Nephron progenitor cell (in vitro differentiated cells): ENCODE measurements at places on chromosomes 5 and 9.

- no peak for DNase-seq
Measured at GRCh38 chr5:136040746-136041415, 12.1 kb downstream of the TGFBI start.

GRCh38 chr5:77974576-77974975 is 198.4 kb upstream of the TBCA start:
- DNase-seq = no peak

DNA sequence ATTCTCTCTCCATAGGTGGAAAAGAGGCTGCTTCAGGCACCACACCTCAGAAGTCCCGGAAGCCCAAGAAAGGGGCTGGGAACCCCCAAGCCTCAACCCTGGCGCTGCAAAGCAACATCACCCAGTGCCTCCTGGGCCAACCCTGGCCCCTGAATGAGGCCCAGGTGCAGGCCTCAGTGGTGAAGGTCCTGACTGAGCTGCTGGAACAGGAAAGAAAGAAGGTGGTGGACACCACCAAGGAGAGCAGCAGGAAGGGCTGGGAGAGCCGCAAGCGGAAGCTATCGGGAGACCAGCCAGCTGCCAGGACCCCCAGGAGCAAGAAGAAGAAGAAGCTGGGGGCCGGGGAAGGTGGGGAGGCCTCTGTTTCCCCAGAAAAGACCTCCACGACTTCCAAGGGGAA is 16.4 kb downstream of the CD74 start:
- DNase-seq = no peak

DNA sequence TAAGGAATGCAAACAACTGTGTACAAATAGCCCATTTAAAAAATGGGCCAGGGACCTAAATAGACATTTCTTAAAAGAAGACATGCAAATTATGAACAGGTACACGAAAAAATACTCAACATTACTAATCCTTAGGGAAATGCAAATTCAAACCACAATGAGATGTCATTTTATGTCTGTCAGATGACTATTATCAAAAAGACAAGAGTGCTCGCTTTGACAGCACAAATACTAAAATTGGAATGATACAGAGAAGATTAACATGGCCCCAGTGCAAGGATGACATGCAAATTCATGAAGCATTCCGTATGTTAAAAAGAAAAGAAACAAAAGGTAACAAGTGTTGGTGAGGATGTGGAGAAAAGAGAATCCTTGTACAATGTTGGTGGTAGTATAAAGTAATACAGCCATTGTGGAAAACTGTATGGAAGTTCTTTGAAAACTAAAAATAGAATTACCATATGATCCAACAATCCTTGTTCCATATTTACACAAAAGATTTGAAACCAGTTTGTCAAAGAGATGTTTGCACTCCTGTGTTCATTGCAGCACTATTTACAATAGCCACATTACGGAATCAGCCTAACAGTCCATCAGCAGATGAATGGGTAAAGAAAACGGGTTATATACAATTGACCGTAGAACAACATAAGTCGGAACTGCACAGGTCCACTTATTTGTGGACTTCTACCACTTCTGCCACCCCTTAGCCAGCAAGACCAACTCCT is 47.2 kb upstream of the PCAT7 start:
- DNase-seq = no peak

- no peak for DNase-seq
Measured at GRCh38 chr5:155605920-155606319, 592.4 kb downstream of the KIF4B start.

DNA sequence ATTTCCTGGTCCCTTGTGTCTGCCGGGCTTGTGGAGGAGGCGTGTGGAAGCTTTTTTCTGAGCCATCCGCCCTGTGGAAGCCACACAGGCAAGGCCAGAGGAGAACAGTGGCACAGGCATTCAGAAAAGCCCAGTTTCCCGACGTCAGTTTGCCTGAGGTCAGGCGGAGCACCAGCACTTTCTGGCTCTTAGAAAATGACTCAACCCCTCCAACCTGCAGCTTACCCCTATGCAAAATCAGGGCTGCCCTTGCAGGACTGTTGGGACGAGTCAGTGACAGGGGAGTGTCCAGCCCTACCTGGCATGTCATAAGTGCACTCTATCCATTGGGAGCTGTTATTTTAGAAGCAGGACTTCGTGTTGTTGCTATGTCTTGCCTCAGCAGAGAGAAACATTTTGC is 216.0 kb downstream of the NR3C1 start:
- no peak for DNase-seq

GRCh38 chr5:176611435-176611834 is 1.5 kb upstream of the GPRIN1 start:
- DNase-seq = peak; percentile 93

DNA sequence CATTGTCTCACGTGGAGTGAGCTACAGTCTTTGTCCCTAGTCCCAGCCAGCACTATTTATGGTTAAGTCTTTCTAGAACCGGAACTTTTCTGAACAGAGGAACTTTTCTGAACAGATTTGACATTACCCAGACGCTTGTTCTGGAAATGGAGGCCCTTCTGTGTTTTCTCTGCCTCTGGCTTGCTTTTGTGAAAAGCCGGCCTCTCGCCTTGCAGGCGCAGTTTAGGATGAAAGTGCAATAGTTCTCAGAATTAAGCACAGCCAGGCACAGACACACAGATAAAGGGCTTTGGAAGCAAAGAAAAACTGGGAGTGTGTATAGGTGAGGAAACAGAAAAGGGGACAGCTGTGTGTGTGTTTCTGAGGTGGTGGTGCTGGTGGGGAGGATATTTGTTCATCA is 5.9 kb downstream of the GDNF start:
- DNase-seq = no peak

DNA sequence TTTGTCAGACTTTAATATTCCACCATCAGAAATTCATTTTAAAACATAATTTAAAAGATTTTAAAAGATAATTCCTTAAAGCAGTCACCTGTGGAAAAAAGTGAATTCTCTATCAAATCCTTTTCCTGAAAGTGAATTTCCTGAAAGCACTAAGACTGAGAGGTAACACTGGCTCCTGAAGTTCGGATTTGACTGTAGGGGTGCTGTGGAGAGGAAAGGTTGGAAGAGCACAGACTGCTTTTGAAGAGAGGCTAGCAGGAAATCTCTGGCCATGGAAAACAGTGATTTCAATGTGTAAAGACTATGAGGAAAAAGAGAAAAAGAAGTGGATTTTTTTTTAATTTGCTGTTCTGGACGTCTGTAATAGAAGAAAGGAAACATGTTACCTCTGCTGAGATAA is 35.7 kb upstream of the TMEM161B start:
- no peak for DNase-seq

GRCh38 chr5:133343196-133343595 is 269.1 kb downstream of the FSTL4 start:
- DNase-seq = no peak

DNA sequence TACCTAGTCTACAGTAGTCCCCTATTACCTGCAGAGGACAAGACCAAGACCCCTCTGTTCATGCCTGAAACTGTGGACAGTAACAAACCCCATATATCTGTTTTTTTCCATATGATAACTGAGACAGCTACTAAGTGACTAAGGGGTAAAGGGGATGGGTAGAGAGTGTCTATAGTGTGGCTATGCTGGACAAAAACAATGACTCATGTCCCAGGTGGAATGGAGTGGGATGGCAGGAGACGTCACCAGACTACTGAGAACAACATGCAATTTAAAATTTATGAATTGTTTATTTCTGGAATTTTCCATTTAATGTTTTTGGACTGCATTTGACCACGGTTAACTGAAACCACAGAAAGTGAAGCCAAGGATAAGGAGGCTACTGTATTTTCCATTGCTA is 171.8 kb downstream of the AGTPBP1 start:
- no peak for DNase-seq

DNA sequence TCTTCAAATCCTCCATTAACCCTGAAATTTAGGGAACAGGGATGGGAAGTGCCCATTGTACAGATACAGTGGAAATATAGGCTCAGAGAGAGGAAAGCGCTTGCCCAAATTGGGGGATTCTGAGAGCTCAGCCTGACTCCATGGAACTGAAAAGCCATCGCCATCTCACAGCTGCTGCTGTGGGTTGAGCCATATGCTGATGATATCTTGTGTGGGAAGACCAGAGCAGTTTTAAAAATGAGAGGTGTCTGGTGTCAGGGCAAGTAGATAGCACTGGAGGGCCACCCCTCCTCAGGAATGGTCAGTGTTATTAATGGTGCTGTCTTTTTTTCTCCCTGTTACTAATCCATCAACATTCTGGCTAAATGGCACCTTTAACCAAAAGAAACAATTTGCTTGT is 50.9 kb upstream of the C5orf58 start:
- no peak for DNase-seq

DNA sequence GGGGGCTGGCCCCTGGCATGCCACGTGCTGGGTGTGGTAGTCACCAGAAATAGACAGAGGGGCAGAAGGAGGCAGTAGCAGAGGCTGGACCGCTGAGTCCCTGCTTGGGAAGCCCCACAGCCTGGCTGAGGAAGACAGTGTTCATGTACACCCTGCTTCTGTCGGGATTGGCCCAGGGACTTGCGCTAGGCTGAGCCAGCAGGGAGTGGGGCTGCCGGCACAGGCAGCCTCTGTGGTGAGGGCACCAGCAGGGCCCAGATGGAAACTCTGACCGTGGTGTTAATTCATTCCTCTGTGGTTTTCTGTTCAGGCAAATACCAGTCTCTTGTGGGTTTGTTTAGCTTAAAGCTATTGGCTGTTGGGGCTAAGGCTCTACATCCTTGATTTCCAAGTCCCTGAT is 108.6 kb upstream of the RAD23B start:
- no peak for DNase-seq

DNA sequence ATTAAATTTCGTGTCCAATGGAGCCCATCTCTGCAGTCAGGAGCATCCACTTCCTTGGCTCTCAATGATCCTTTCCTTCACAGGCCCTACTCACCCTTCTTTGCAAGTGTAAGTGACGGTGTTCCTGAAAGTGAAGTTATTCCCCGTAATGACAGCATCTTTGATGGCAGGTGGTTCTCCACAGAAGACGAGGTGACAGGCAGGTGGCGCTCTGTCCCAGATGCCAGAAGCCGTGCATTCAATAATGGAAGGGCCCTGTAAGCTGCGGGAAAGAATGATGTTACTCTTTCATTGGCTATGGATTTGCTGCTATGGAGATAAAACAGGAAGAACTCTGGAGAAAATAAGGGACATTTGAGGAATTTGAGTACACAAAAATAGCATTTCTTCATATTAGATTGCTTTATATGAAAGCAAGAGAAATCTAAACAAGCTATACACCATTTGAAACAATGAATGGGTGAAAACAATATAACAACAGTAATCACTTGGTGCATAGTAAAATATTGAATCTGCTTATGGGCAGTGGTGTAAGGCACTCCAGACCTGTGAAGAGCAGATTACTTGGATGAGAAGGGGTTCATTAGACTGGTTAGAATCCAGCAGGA is 89.9 kb upstream of the TXNDC8 start:
- peak; percentile 63 for DNase-seq

- no peak for DNase-seq
Measured at GRCh38 chr5:39750661-39751060, 325.9 kb upstream of the DAB2 start.

DNA sequence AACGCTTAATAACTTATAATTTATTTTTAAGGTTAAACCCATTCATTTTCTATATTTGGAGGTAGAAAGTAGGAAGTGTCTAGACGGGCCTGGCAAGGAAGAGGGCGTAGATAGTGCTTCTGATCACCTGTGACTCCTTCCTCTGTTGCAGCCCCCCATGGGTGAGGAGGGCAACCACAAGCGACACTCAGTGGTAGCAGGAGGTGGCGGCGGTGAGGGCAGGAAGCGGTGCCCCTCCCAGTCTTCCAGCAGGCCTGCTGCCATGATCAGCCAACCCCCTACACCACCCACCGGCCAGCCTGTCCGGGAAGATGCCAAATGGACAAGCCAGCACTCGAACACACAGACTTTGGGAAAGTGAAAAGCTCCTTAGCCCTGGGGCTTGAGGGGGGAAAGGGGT is 36.7 kb downstream of the FAXDC2 start:
- no peak for DNase-seq

DNA sequence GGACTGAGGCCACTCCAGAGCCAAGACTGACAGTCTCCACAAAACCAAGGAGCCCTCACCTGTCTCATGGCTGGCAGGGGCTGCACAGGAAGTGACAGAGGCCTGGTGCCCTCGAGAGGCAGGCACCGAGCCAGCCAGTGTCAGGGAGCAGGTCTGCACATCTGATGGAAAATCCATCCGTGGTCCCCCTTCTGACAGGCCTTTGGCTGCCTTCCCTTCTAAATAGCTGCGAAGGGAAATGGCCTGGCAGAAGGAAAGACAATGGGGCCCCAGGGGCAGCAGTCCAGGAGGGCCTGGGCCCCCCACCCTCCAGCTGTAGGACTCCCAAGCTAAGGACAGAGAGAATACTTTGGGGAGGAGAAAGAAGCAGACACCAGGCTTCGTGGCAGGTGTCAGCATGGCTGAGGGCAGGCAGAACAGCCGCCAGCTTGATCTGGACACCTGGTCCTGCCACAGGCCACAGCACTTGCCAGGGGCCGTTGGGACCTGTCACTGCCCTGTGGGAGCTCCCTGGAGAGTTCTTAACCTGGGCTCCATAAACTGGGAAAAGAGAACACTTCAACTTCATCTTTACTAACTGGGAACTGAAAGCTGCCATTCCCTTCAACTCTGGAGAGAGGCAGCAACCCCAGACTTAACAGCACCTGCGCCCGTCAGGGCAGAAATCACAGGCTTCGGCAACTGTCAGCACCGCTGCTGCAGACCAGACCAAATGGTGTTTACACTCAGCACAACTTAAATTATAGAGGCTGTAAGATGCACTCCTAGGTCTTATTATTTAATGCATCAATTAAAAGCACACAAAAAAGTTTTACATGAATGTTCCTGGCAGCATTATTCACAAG is 22.0 kb downstream of the ADAMTS2 start:
- DNase-seq = no peak

GRCh38 chr5:2752059-2752820 is 763 bp upstream of the IRX2 start:
- no peak for DNase-seq

DNA sequence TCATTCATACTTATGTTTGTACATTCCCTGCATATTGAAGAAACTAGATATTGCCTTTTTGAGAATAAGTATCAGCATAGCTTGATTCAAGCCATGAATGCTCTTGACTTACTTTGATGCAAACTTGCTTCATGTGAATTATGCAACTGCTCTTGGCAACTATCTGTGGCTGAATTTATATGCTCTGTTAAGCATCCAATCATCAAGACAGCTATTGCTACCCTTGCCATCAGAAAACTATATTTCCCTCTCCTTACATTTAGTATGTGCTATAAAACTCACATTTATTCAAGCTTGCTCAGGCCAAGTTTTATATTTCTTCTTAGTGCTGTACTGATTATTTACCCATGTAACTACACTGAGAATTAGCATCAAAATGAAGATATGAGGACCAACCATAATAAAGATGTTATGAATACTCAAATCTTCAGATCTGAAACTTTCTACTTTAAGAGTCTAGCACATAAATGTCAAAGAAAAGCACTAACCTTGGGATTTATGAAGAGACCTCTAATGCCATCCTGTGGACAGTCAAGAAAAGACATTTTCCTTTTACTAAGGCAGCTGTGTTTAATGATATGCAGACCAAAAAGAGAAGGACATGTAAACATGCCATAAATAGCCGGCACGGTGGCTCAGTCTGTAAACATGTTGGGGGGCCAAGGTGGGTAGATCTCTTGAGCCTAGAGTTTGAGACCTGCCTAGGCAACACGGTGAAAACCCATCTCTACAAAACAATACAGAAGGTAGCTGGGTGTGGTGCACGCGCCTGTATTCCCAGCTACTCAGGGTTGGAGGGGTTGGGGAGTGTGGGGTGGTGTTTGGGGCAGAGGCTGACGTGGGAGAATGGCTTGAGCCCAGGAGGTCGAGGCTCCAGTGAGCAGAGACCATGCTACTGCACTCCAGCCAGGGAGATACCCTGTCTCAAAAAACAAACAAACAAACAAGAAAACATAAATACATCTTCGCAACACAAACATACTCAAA is 267.0 kb upstream of the TYRP1 start:
- DNase-seq = no peak
